ENCODE measurements at places on chromosomes 11 and 22. TPM values are rescaled to one million over a fixed set of nuclear protein-coding genes. Genes with fewer than 3 reads are reported as not detected.

GRCh38 chr11:4191031-4191571, 96.5 kb downstream of the RRM1 start:
- no peak for DNase-seq

DNA sequence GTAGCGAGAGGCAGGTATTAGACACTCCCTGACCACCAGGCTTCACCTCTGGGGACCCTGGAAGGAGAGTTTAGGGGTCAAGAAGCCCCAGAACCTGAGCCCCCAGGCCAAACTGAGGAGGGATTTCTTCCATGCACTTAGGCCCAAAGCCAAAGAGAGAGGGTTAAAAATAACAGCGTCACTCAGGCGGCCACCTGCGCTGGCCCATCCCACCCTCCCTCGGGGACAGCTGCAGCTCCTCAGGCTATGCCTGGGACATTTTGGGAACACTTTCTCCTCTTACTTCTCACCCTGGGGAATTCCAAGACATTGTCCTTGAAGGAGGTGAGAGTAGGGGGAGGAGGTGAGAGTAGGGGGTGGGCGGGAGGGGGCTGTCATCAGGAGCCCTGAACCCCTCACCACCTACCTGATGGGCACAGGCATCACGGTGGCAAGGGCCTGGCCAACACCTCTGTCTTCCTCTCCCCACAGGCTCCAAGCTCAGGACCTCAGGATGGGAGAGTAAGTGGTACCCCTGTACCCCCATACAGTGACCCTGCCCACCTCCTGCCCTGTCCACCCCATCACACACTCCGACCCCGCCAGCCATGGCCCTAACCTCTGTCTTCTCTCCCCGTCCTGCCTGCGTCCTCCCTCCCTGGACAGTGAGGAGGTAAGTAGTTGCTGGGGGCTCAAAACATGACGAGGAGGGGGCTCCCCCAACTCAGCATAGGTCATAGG, 583 bp downstream of the TNNI2 start:
- no peak for DNase-seq

- DNase-seq, result no peak
Observed at GRCh38 chr22:31083923-31084810, 3.0 kb downstream of the SMTN start.

DNA sequence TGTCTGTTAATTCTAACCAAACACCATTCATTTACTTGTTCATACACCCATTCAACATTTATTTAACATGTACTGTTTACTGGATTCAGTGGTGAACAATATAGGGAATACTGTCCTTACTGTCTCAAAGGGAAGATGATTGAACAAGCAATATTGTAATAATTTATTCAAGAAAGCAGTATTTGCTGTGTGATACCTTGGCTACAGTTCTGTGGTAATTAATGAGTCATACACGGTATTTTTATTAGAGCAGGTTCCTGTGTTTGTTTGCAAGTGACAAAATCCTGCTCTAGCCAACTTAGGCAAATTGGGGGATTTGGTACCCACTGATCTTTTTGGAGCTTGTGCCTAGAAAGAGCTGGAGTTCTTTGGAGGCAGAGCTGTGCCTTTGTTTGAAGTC, 15.7 kb downstream of the PIH1D2 start:
- DNase-seq, result no peak

Gene LGALS1
- total RNA-seq, result 4.8 TPM

DNA sequence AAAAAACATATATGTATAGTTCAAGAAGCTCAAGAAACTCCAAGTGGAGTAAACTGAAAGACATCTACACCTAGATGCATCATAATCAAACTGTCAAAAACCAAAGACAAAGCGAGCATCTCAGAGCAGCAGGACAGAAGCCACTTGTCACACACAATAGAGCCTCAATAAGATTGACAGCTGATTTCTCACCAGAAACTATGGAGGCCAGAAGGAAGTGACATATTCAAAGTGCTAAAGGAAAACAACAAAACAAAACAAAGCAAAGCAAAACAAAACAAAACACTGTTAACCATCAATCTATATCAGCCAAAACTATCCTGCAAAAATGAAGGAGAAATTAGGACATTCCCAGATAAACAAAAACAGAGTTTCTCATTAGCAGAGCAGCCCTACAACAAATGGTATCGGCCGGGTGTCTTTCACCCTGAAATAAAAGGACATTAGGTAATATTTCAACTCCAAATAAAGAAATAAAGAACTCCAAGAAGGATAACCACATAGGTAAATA, 65.8 kb upstream of the SEPTIN5 start:
- no peak for DNase-seq

GRCh38 chr22:48618326-48618725, 1209.3 kb downstream of the BRD1 start:
- DNase-seq, result no peak

DNA sequence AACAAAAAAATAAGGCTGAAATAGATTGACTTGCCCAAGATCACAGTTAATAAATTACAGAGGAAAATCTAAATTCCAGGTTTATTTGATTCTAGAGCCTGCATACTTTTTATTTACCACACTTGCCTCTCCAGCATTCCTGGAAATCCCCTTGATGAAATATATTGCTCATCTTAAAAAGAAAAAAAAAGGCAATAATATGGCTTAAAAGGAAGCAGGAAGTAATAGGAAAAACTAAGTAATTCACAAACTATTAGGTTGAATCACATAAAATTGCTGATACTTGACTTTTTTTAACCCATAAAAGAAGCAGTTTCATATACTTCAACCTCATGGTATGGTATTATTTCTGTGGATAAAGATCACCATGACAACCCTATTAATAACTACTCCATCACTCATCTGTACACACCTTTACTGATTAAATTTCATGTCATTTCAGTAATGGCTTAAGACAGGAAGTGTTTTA, 52.9 kb downstream of the COPB1 start:
- no peak for DNase-seq

Gene PRDM10
- total RNA-seq, result 11.8 TPM

Gene OR2AT4
- not detected for total RNA-seq

- DNase-seq, result no peak
Observed at GRCh38 chr11:35138943-35139721, at the start of gene CD44. TSS of gene CD44 (plus strand) at chr11:35139171. CDS start at chr11:35139304, 133 bp downstream.

DNA sequence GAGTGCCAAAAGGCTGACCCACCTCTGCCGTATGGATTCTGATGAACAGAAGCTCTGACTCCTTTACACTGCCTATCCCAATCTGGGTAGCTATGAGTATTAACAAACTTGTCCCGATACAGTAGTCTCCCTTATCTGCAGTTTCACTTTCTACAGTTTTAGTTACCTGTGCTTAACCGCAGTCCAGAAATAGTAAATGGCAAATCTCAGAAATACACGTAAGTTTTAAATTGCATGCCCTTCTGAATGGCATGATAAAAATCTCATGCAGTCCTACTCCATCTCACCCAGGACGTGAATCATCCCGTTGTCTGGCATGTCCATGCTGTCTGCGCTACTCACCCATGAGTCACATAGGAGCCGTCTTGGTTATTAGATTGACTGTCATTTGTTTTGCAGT, 68.8 kb downstream of the SNX19 start:
- DNase-seq, result no peak

GRCh38 chr11:62015615-62016014, 48.2 kb upstream of the FTH1 start:
- DNase-seq, result no peak

Gene B3GAT1
- not detected for total RNA-seq

GRCh38 chr11:68816917-68817419, 24.7 kb downstream of the CPT1A start:
- DNase-seq, result no peak

DNA sequence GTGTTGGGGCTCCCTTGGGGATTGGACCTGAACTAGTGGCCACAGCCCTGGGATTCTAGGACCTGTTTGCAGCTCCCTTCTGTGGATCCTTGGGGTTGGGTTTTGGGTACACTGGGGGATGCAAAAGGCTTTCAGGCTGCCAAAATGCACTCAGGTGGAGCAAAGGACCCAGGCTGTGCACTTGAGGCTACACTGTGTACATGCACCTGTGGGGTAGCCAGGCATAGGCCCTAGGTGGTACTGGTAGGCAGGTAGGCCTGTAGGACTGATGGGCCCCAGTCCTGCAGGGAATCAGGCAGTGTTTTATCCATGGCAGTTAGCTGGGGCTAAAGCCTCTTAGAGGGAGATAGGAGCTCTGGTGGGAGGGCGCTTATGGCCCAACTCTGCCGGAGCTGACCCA, 542.3 kb downstream of the LUZP2 start:
- no peak for DNase-seq

Gene CNGA4
- 0.56 TPM for total RNA-seq

GRCh38 chr11:133832991-133833897, 12.1 kb downstream of the SPATA19 start:
- DNase-seq, result no peak

- peak; percentile 73 for DNase-seq
Observed at GRCh38 chr11:250740-251299, 14.0 kb downstream of the PSMD13 start.

DNA sequence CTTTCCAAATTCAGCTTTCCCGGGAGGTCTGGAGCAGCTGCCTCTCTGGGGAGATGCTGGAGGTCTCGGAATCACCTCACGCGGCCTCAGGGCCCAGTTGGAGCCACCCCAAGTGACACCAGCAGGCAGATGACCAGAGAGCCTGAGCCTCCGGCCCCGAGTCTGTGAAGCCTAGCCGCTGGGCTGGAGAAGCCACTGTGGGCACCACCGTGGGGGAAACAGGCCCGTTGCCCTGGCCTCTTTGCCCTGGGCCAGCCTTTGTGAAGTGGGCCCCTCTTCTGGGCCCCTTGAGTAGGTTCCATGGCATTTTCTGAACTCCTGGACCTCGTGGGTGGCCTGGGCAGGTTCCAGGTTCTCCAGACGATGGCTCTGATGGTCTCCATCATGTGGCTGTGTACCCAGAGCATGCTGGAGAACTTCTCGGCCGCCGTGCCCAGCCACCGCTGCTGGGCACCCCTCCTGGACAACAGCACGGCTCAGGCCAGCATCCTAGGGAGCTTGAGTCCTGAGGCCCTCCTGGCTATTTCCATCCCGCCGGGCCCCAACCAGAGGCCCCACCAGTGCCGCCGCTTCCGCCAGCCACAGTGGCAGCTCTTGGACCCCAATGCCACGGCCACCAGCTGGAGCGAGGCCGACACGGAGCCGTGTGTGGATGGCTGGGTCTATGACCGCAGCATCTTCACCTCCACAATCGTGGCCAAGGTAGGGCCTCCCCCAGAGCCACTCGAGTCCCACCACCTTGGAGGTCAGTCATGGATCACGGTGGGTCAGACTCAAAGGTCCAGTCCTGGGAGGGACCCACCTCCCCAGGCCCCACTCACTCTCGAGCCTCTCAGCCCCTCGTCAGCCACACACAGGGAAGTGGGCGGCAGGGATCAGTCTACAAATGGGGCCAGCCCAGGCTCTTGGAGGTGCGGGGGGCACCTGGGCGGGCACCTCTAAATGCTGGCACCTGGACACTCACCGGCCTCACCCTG, 525 bp downstream of the SLC22A12 start:
- DNase-seq, result no peak

Gene FHIP1B
- total RNA-seq, result 26.8 TPM

DNA sequence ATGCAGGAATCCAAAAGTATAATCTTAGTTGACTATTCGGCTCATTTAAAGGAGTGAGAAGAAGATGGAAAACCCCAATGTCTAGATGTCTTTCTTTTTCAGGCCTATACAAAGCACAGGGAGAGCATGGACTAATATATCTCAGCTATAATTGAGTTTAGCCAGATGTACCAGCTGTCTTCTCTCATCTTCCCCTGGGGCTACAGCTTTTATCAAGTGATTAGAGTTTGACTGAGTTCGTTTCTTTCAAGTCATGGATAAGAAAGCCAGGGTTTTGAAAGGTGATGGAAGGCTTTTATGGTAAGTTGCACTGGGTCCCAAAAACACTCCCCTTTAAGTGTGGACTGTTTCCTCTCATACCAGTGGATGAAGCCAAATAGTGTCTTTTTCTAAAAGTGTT, 1172.8 kb upstream of the TENM4 start:
- no peak for DNase-seq

Gene APOL3
- total RNA-seq, result 0.35 TPM

Gene APOA5
- 1.5 TPM for total RNA-seq

DNA sequence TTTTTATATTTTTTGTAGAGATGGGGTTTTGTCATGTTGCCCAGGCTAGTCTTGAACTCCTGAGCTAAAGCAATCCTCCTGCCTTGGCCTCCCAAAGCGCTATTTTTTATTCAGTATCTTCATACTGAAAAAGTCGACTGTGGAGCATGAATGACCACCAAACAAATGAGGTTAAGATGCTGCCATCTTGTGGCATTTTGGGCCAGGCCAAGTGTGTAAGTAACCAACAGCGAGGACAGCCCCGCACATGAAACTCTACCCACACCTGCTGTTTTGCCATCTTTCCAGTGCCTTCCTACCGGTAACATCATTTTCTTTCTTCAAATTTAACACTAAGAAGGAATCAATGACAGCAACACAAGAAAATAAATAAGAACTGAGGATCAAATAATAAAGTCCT, 32.2 kb upstream of the AQP11 start:
- peak; percentile 43 for DNase-seq

Gene MS4A1
- not detected for total RNA-seq

DNA sequence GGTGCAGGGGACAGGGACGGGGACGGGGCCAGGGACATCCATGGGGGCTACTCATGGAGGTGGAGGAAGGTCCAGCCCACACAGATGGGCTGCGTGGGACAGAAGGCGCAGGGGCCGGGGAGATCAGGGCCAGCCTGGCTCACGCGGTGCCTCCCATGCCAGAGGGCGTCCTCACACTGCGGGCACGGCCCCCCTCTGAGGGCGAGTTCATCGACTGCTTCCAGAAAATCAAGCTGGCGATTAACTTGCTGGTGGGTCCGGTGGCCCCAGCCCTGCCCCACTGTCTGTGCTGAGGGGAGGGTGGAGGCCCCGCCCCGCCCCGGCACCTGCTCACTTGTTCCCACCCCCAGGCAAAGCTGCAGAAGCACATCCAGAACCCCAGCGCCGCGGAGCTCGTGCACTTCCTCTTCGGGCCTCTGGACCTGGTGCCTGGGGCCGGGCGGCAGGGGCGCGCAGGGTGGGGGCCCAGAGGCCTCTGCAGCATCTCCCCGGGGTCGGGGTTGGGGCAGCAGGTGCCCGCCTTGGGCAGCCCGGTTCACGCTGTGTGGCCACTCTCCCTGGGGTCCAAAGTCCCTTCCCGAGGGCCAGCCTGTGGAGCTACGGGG, 15.8 kb downstream of the EPS8L2 start:
- no peak for DNase-seq

DNA sequence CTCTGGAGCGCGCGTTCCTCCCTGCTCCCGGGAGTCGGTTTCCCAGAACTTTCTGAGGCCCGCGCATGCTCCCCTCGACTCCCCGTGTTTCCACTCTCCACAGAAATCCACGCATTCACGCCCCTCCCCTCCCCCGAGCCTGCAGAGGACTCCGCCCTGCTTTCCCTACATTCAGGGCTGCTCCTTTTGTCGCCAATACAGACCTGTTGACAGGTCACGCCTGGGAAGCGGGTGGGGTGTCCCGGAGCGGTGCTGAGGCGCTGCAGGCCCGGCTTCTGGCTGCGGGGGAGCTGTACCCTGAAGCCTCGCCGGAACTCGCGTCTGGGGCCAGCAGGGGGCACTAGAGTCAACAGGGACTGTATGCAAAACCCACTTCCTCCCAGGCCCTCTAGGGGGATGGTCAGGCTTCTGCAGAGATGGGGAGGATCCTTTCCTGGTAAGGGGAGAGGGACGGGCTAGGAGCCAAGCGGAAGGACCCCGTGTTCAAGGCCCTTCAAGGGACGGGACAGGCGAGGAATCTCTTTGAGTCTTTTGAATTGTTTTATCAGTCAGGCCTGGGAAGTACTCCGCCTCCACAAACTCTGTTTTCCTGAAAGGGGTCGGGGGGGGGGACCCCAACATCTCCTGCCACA, at the start of gene PRAME:
Gene PRAME, minus strand, starts transcription at position 294 of the 632 bp plus-strand sequence. CDS start 2,433 bp downstream, outside the sequence.
- DNase-seq, result peak; percentile 72
